Caco-2 (cell line): ENCODE measurements at places on chromosomes 7 and 10. TPM values are rescaled to one million over a fixed set of nuclear protein-coding genes. Genes with fewer than 3 reads are reported as not detected.

Gene HOXA11
- total RNA-seq = 0.53 and 0.73 TPM in 2 replicates

Gene HYAL4
- total RNA-seq = 0.14 and 0.68 TPM in 2 replicates

Gene GPNMB
- 0.79 and 1.2 TPM in 2 replicates for total RNA-seq

Gene PDK4
- 0.12 and 0.20 TPM in 2 replicates for total RNA-seq

Gene TET1
- 18.6 and 19.1 TPM in 2 replicates for total RNA-seq

Gene OR6V1
- total RNA-seq = not detected in 2 replicates

Gene NYAP1
- total RNA-seq = 1.3 and 1.7 TPM in 2 replicates

GRCh38 chr10:13256627-13257026, 22.5 kb upstream of the UCMA start:
- no peaks in the 10 kb centered on the region for H3K4me1 ChIP-seq
- no peaks in the 10 kb centered on the region for H3K36me3 ChIP-seq
- DNase-seq = no peak
- H3K27ac ChIP-seq = no peak overlapping the region
- H3K27me3 ChIP-seq = no peaks in the 10 kb centered on the region

GRCh38 chr10:111360260-111360925, 283.6 kb downstream of the ADRA2A start:
- no peak overlapping the region for H3K4me3 ChIP-seq
- peak; percentile 59 for DNase-seq
- H3K36me3 ChIP-seq = no peaks in the 10 kb centered on the region

GRCh38 chr10:86752311-86752710, 4.1 kb upstream of the BMPR1A start:
- no peak overlapping the region for H3K4me3 ChIP-seq
- peak overlapping the region; percentile 46 for H3K27ac ChIP-seq
- H3K27me3 ChIP-seq = no peaks in the 10 kb centered on the region
- H3K4me1 ChIP-seq = peaks cover 9% of the 10 kb centered on the region; the same call in 1 of the 2 replicates
- DNase-seq = peak; percentile 56

DNA sequence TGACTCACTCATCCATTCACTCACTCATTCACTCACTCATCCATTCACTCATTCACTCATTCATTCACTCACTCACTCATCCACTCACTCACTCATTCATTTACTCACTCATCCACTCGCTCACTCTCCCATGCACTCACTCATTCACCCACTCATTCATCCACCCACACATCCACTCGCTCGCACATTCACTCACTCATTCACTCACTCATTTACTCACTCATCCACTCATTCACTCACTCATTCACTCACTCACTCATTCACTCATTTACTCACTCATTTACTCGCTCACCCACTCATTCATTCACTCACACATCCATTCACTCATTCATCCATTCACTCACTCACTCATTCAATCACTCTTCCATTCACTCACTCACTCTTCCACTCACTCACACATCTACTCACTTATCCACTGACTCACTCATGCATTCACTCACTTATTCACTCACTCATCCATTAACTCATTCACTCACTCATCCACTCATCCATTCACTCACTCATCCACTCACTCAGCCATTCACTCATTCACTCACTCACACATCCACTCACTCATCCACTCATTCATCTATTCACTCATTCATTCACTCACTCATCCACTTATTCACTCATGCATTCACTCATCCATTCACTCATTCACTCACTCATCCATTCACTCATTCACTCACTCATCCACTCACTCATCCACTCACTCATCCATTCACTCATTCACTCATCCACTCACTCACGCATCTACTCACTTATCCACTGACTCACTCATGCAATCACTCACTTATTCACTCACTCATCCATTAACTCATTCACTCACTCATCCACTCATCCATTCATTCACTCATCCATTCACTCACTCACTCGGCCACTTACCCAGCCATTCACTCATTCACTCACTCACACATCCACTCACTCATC, 74.0 kb downstream of the CARD11 start:
- no peak overlapping the region for H3K27ac ChIP-seq
- DNase-seq = peak; percentile 2
- no peaks in the 10 kb centered on the region for H3K36me3 ChIP-seq
- no peaks in the 10 kb centered on the region for H3K4me1 ChIP-seq
- no peaks in the 10 kb centered on the region; the same call in 1 of the 2 replicates for H3K27me3 ChIP-seq

GRCh38 chr7:138684340-138684739, 16.8 kb downstream of the SVOPL start:
- no peak overlapping the region for H3K27ac ChIP-seq
- no peaks in the 10 kb centered on the region for H3K4me1 ChIP-seq
- H3K27me3 ChIP-seq = no peaks in the 10 kb centered on the region
- no peak for DNase-seq
- no peaks in the 10 kb centered on the region for H3K36me3 ChIP-seq
- no peak overlapping the region for H3K4me3 ChIP-seq

GRCh38 chr7:92611735-92612134, 21.5 kb upstream of the FAM133B start:
- H3K4me3 ChIP-seq = no peak overlapping the region
- H3K36me3 ChIP-seq = peaks cover 2% of the 10 kb centered on the region; the same call in 1 of the 2 replicates
- no peak overlapping the region for H3K27ac ChIP-seq
- H3K27me3 ChIP-seq = no peaks in the 10 kb centered on the region

DNA sequence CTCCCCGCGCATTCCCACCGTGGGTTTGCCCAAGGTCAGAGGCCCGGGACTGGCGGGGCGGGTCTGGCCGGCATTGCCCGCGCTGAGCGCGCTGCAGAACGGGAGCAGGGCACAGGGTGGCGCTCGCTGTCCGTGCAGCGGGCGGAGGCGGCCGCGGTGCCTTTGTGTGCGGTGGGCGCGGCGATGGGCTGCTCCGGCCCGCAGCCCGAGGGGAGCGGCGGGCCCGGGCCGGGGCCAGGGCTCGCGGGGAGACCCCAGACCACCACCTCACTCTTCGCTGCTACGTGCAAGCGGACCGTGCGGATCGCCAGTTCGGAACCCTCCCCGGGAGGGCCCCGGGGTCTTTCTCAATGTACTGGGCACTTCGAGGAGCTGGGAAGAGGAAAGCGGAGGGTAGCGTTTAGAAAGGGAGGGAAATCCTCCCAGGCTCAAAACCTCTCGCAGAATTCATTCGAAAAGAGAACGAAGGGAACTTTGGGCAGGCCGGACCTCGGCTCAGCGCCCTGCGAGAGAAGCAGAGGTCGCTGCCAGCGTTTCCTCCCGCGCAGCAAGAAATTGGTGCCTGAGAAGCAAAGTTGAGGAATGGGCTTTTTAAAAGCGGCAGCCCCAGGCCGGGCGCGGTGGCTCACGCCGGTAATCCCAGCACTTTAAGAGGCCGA, 8.5 kb downstream of the SP8 start:
- H3K4me3 ChIP-seq = peak overlapping the region; percentile 45
- peak; percentile 60 for DNase-seq
- peaks cover 10% of the 10 kb centered on the region; the same call in 1 of the 2 replicates for H3K4me1 ChIP-seq
- H3K27me3 ChIP-seq = no peaks in the 10 kb centered on the region
- no peaks in the 10 kb centered on the region for H3K36me3 ChIP-seq
- H3K27ac ChIP-seq = peak overlapping the region; percentile 56

- H3K4me3 ChIP-seq = no peak overlapping the region
- H3K4me1 ChIP-seq = no peaks in the 10 kb centered on the region
- no peak for DNase-seq
- no peak overlapping the region for H3K27ac ChIP-seq
- H3K36me3 ChIP-seq = no peaks in the 10 kb centered on the region
Observed at GRCh38 chr7:43220250-43220649, 107.8 kb downstream of the HECW1 start.

DNA sequence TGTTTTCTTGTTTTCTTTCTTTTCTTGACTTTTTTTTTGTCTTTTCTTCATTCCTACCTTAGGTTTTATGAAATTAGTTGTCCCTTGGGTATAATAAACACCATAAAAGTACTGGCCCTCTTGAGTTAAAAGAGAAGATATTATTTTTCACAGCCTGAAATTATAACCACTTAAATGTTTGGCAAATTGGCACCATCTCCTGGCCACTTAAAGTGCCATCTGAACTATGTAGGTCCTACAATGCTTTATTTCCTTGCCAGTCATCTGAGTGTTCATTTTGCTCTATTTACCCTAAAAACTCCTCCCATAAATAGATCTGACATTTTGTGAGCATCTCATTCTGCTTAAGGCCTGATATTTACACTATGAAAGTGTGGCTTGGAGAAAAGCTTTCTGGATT, 98.9 kb upstream of the PRKCQ start:
- H3K4me3 ChIP-seq = no peak overlapping the region
- no peaks in the 10 kb centered on the region; the same call in 1 of the 2 replicates for H3K27me3 ChIP-seq
- no peaks in the 10 kb centered on the region for H3K4me1 ChIP-seq
- no peaks in the 10 kb centered on the region for H3K36me3 ChIP-seq
- DNase-seq = no peak

DNA sequence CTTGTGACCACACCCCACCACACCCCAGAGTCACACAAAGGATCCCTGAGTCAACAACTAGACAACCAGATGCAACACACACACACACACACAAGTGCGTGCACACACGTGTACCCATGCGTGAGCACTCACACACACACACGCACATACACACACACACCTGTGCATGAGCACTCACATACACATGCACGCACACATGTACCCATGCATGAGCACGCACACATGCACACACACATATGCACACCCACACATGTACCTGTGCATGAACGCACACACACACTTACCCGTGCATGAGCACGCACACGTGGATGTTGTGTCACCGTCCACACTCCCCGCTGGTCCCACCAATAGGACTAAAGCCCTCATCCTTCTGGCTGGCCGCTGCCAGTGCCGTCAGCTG, 60.4 kb downstream of the HTR5A start:
- H3K36me3 ChIP-seq = no peaks in the 10 kb centered on the region
- no peak overlapping the region for H3K27ac ChIP-seq
- no peaks in the 10 kb centered on the region for H3K27me3 ChIP-seq
- H3K4me3 ChIP-seq = no peak overlapping the region

DNA sequence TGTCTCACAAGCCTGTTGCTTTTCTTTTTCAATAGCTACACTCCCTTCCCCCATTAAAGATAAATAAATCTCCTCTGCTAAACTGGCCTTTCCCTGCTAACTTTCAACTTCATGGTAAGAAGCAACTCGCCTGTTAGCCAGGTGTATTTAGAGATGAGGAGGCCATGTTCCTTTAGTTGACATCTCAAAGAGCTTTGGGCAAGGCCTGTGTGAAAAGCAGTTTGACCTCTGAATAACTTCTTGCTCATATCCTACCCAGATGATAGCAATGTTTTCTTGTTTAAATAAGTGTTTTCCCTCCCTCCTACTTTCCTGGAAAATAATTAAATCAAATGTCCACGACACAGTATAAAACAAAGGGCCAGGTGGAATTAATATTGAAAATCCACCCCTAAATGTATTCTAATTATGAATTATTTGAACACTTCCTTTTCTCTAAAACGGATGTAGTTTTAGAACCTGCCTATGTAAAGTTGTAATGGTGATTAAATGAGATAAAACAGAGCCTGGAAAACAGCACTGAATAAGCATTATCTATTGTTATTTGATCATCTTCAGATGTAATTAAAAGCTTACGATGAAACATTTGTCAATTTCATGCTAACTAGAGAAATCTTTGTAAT, 78.5 kb downstream of the HGF start:
- no peak for DNase-seq
- no peaks in the 10 kb centered on the region for H3K36me3 ChIP-seq
- no peaks in the 10 kb centered on the region for H3K27me3 ChIP-seq
- H3K27ac ChIP-seq = no peak overlapping the region

DNA sequence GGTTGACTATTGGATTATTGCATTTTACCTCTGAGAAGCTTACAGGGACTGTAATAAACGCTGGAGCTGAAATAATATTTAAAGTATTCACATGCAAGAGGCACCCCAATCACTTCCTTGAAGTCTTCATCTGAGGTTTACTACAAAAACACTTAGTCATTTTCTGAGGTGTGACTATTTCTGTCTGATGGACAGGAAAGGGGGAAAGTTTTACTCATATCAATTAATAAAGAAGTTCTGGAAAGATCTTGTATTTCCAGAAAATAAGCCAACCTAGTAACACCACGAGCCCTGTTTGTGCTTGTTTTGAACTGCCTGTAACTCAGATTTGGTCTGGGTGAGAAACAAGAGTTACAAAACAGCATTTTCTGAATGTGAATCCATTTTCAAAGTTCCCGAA, 63.9 kb upstream of the PRKCQ start:
- no peaks in the 10 kb centered on the region for H3K36me3 ChIP-seq
- no peaks in the 10 kb centered on the region for H3K4me1 ChIP-seq
- DNase-seq = no peak
- no peak overlapping the region for H3K4me3 ChIP-seq

DNA sequence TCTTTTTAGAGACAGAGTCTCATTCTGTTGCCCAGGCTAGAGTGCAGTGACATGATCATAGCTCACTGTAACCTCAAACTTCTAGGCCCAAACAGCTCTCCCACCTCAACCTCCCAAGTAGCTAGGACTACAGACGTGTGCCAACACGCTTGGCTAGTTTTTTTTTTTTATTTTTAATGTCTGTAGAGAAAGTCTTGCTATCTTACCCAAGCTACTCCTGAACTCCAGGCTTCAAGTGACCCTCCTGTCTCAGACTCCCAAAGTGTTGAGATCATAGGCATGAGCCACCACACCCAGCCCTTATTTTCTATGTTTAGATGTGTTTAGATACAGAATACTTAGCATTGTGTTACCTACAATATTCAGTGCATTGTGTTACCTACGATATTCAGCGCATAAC, 46.4 kb downstream of the KMT2E start:
- H3K27ac ChIP-seq = no peak overlapping the region
- H3K4me3 ChIP-seq = no peak overlapping the region
- no peaks in the 10 kb centered on the region for H3K36me3 ChIP-seq
- no peaks in the 10 kb centered on the region for H3K27me3 ChIP-seq
- DNase-seq = no peak

- peaks cover 10% of the 10 kb centered on the region; the same call in 1 of the 2 replicates for H3K4me1 ChIP-seq
- H3K36me3 ChIP-seq = no peaks in the 10 kb centered on the region
- no peaks in the 10 kb centered on the region for H3K27me3 ChIP-seq
Observed at GRCh38 chr10:13847201-13847631, 260.5 kb downstream of the PRPF18 start.

GRCh38 chr7:148014541-148014940, 576.0 kb upstream of the C7orf33 start:
- H3K27me3 ChIP-seq = no peaks in the 10 kb centered on the region
- no peaks in the 10 kb centered on the region for H3K36me3 ChIP-seq
- no peak for DNase-seq
- no peaks in the 10 kb centered on the region for H3K4me1 ChIP-seq

DNA sequence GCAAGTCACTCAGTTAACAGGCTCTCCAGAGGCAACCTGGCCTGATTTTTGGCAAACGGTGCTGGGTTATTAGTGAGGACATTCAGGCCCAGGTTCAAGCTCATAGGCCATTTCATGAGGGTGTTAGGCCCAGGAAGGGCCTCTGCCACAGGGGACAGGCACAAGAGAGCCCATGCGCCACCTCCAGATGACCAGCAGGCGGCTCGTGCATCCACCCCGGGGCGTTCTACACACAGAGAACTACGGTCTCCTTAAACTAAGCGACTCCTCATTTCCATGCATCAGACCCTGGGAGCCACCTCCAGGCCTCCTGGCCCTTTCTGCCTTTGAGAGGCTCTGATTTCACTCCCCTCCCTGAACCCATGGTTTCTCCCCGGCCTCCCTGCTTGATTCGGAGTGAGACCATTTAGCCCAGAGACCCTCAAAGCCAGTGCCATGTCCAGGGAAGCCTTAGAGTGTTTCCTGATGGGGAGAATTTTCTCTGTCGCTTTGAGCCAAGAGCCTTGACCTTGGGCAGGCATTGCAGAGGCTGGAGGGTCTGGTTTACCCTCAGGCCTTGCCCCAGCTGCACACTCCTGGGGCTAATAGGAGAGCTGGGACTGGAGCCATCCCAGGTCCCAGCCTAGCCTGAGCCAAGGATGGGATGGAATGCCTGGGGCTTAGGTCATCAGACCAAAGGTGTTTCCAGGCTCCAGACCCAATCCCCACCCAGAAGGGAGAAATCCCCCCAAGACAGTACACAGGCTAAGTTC, 188.0 kb downstream of the GRID1 start:
- no peak overlapping the region for H3K27ac ChIP-seq
- peak; percentile 46 for DNase-seq
- no peaks in the 10 kb centered on the region; the same call in 1 of the 2 replicates for H3K27me3 ChIP-seq
